Islet precursor cell (in vitro differentiated cells): ENCODE measurements at places on chromosomes 6 and 20.
A peak's percentile ranks its signal among the peaks of the same experiment; 100 is the strongest.

- peak; percentile 84 for DNase-seq
Measured at GRCh38 chr6:27332692-27333641, 20.9 kb upstream of the POM121L2 start.

DNA sequence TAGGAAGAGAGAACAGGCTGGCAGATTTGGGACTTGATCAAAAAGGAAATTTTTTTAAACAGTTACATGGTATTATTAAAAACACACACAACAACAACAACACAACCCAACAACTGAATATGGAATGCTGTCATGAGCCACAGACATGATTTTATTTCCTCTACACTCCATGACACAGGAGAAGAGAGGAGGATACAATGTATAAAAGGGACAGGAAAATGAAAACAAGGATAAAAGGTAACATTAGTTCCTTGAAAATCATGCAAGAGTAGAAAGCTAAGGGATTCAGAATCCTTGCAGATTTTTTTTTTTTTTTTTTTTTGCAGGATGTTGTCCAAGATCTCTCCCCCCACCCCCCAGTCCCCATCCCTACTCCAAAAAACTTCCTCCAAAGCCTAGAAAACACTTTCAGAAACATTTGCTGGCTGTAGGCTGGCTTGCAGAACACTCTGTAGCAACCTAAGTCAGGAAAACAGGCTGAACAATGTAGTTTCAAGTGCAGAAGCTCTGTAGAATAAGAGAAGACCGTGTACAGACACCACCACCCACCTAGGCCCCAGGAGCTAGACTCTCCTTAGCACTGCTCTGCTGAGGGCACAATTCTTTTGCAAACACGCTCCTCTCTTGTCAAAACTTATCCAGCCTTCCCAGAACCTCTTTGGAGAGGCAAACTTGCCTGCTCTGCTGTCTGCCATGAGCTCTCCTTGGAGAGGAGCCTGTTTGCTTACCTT is 845 bp downstream of the ZMYND8 start:
- DNase-seq, result no peak

- DNase-seq, result no peak
Measured at GRCh38 chr6:39446909-39447308, 124.4 kb upstream of the KCNK16 start.

DNA sequence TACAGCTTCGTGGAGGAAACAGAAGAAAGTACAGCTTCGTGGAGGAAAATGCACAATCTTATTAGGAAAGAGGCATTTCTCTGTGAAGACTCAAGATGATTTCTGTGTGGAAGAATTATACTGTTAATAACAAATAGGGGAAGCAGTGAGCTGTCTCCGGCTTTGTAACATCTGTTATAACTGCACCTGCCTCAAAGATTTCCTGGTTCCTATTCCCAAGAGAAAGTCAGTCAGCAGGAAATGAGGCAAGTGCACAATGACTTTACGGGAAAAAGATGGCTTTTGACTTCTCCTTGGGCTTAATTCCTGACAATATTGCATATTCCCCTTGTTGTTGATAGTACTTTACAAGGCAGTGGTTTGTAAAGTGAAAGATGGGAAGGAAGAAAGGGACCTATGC is 538.5 kb downstream of the BMP2 start:
- DNase-seq, result no peak

DNA sequence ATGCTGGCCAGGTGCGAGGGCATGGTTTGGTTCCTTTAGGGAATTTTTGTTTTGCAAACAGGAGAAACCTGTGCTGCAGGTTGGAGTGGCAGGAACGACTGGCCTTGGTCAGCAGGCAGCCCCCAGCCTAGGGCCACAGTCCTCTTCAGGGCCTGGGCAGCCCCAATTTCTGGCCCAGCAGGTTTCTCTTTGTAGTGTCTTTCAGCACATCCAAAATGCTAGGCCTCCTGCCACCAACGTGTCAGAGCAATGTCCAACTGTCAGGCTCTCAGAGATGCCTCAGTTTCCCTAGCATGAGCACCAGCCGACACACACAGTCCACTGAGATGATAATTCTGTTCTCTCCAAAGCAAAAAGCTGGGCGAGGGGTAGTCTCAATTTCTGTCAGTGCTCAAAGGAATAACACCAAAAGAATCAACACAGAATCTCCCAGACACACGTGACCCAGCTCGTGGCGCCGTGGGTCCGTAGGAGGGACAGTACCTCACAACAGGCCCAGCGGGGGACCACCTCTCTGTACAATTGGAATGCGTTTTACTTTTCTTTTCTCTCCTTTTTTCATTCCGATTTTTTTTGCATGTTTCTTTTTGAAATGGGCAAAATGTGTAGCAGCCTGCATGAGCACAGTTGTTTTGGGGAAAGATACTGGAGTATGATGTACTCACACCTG is 125.9 kb downstream of the TAF4 start:
- no peak for DNase-seq
